Stimulated activated CD4-positive, alpha-beta T cell treated with anti-CD3 and anti-CD28 coated beads, Interleukin-1b, Interleukin-23, amount 100 ng/mL, for 1 hour (primary cell): ENCODE measurements at places on chromosomes 2 and 18.

GRCh38 chr2:239590995-239591915 is 190.4 kb upstream of the HDAC4 start:
- no peak for DNase-seq

DNA sequence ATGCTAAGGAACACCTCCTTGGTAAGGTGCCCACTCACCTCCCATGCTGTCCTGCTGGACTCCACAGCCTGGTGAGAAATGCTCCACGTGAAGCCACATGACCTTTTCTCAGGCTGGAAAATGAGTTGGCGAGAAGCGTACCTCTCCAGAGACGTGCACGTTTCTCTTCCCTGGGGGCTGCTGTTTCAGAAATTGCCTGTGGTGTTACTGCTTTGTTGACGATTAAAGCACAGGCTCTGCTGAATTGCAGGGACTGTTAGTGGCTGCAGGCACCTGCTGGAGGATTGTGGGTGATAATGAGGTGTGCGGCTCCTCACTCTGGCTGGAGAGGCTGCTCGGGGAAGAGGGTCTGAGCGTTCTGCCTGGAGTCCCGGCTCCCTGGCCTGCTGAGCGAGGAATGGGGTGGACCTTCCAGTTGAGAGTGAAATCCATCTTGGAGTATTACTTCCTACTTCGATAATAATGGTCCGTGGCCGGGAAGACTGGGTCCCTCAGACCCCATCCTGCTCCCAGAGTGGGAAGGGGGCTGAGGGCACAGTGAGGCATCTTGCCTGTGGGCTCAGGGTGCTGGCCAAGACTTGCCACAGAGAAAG is 199.3 kb upstream of the HDAC4 start:
- no peak for DNase-seq

DNA sequence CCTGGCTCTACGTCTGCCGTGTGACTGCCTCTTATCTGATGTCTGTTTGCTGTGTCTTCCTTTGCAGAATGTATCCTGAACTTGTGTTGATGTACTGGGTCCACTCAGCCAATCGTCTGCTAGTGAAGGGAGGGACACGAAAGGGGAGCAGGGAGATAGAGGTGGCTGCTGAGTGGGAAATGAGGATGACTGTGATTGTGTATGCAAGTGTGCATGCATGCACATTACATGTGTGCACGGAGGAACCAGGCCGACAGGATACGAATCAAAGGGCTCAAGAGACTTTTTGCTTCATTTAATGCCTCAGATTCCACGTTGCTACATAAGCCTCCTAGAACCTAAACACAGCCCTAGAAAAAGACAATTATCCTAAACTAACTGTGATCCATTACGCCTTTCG is 111.2 kb downstream of the TFCP2L1 start:
- no peak for DNase-seq

GRCh38 chr2:159713631-159714246 is 1.4 kb downstream of the MARCHF7 start:
- DNase-seq: no peak

DNA sequence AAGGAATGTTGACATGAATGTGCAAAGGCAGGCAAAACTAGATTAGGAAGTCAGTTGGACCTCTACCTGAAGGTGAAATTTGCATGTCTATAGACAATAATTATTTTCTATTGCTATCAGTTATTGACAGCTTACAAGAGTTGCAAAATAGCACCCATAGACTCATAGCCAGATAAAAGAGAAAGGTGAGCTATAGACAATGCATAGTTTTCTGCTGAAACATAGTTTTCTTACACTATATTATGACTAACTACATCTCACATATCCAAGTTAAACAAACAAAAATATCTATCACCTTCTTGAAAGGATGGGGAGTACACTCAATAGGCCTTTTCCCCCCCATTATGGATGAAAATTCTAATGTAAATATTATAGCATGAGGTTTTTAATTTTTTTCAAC is 305.0 kb downstream of the PTH2R start:
- no peak for DNase-seq

DNA sequence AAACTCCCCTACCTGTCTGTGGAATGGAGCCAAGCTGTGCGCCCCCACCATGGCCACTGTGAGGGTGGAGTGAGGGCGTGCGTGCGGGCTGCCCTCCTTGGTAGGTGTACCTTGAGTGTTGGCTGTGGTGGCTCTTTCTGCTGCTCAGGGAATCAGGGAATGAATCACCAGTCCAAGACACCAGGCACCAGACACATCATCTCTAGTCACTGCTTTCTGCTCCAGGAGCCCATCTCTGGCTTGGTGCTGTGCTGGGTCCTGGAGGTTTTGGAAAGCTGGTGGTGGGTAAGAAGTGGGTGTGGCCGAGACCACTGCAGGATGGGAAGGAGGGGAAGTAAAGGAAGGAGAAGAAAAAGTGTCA is 209.9 kb downstream of the SEPTIN10 start:
- no peak for DNase-seq

DNA sequence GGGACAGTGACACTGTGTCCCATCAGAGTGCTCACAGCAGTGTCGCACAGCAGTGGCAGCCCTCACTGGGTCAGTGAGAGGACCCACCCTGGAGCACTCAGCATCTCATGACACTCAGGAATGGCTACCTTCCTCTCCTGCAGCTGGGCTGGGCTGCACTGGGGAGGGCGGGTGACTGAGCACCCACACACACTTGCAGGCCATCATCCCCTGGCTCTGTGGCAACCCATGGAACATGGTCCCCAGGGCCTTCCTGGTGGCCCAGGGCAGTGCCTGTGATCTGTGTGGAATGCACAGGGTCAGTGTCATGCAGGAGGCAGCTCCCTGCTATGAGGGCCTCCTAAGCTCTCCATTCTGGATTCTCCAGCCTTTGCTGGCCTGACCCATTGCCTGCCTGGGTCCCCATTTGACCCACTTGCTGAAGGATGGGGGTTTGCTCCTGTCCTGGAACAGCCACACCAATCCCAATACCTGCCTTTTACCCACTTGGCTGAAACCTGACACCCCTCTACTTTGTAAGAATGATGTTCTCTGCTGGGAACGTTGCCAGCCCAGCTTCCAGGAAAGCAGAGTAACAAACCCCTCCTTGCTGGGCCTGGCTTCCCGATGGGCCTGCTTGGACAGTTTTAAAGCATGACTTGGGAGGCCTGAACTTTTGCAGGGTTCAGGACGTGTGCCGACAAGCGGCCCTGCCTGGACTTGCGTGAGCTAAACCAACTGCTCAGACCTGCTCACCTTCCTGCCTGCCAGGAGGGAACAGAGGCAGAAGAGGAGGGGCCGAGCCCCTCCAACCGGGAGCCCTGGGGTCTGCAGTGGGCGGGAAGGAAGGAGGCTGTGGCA is 13.7 kb downstream of the HS6ST1 start:
- DNase-seq: no peak

GRCh38 chr2:203043226-203043625 is 28.6 kb downstream of the NBEAL1 start:
- DNase-seq: no peak

- no peak for DNase-seq
These were observed 224.0 kb upstream of the SIX2 start for GRCh38 chr2:45233301-45233700.
